ENCODE measurements at places on chromosomes 2 and 18. TPM values are rescaled to one million over a fixed set of nuclear protein-coding genes. Genes with fewer than 3 reads are reported as not detected.

GRCh38 chr2:233173115-233173514, 78.4 kb upstream of the ATG16L1 start:
- no peak for DNase-seq

EFEMP1 gene
- not detected for total RNA-seq

DNA sequence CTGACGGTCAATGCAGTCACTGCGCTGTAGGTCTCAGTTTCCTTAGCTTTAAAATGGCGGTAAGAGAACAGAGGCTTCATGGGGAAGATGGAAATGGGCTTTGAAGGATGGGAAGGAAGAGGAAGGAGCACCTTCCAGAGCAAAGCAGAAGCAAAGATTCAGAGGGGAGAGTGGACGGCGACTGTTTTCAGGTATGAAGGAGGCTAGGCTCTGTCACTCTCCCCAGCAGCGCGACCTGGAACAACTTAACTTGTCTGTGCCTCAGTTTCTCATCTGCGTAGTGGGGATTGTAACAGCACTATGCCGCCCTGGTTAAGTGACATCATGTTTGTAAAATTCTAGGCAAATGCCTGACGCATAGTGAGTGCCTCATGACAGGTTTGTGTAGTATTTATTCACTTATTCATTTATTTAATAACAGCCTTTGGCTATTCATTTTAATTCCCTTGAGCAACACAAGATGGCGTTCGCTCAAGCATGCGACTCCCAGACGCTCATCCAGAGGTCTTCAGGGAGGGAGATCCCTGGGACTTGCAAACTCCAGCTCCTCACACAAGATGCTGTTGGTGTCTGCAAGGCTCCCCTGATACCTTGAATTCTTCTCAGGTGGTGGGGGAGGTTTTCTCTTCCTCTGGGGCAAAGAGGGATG, 336.3 kb downstream of the DYSF start:
- no peak for DNase-seq

SKOR2 gene
- total RNA-seq, result not detected

- no peak for DNase-seq
Observed at GRCh38 chr2:127674241-127675209, 805 bp downstream of the LIMS2 start.

GRCh38 chr2:242060212-242060835, 190.8 kb downstream of the RTP5 start:
- DNase-seq, result peak; percentile 9
